ENCODE measurements at places on chromosomes 2 and 18.
A peak's percentile ranks its signal among the peaks of the same experiment; 100 is the strongest.

DNA sequence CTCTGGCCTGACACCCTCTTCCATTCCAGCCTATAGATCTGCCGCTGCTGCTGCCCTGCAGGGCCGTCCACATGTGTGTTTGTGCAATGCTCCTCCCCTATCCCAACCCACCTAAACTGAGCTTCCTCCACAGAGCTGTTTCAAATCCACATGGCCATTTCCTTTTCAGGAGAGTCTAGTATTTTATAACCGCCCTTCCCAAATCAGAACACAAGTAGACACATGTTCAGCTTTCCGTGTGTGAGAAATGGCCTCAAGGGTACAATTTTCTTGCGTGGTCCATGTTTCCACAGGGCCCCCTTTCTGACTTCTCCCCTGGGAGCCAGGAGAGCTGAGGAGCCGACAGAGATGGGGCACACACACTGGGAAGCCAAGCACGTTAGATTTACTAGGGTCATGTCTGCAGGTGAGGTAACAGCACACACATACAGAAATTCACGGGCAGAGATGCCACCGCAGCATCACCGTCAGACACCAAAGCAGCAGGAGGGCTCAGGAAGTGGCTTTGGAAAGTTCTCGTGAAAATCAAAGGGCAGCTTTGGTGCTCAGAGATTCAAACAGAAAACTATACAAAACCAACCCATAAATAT, 102.9 kb upstream of the TGFA start:
- DNase-seq, result peak; percentile 10

- DNase-seq, result no peak
Observed at GRCh38 chr2:154720651-154721050, 22.2 kb downstream of the KCNJ3 start.

- no peak for DNase-seq
Observed at GRCh38 chr2:162968306-162968705, 129.7 kb upstream of the KCNH7 start.

DNA sequence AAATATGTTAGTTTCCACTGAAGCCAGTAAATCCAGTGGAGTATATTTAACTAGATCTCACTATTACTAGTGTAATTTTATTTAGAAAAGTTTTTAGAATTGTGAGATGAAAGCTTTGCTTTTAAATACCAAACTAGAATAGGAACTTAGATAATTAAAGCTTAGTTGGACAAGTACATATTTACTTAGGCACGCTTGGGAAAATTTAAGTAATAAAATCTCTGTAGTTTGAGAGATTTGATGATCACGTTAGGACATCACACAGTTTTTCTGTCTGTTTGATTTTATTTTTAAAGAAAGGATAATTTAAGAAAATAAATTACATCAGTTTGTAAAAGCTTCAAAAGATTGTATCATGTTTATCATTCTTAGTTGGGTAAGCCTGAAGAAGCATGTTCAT, 140.8 kb upstream of the IL1R2 start:
- DNase-seq, result no peak

DNA sequence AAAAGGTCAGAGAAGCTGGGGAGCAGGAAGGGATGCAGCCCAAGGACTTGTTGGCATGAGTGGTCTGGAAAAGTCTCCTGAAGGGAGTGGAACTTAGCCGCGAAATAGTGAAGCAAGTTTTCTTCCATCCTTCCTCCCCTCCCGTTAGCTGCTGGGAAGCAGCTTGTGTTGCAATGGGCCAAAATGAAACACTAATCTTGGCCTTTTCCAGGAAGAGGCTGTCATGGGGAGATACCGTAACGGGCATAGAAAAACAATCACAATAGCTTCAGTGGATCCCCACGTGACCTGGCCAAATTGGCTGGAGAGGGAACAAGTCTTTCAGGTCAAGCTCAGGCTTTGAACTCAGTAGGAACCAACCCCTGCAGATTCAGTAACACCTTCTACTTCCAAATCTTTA, 49.3 kb downstream of the SEMA4F start:
- DNase-seq, result no peak

GRCh38 chr2:242056785-242057184, 187.3 kb downstream of the RTP5 start:
- no peak for DNase-seq

GRCh38 chr2:19072161-19072560, 286.3 kb downstream of the OSR1 start:
- no peak for DNase-seq

GRCh38 chr2:120961396-120961795, 225.7 kb downstream of the GLI2 start:
- no peak for DNase-seq

- no peak for DNase-seq
Observed at GRCh38 chr2:25844089-25844488, 34.2 kb downstream of the ASXL2 start.

DNA sequence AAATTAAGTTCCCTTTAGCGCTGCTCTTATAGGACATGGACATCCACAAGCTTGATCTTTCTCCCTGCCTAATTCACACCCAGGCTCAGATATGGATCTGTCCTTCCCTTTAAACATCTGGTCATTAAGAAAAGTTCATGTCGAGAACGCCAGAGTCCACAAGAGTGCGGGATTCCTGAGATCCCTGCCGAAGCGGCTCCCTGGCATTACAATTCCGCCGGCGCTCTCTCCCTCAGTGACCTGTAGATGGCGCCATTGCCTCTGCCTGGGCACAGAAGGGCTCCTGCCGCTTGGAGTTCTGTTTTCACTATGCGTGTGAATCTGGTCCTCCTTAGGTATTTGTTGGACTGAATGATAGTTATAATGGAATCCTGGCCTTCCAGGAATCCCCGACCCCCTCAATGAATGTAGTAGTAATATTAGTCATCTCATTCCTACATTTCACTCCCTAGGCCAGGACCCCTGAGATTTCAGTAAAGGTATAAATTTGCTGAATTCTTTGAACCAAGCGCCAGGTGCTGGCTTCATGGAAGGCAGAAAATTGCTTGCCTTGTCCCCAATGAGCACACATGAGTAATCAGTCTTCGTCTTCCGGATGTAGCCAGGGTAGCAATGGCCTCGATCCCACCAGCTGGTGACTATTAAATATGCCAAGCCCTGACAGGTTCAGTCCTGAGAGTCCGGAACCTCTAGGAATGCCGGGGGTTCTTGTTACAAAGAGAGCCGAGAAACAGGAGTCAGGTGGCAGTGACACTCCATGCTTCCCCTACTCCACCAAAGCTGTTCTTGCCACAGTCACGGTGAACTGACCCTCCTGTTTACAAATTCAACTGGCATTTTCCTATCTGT, 26.4 kb upstream of the CD207 start:
- DNase-seq, result peak; percentile 62
